ENCODE measurements at places on chromosomes 5 and 9. TPM values are rescaled to one million over a fixed set of nuclear protein-coding genes. Genes with fewer than 3 reads are reported as not detected.

The SH3PXD2B gene
- total RNA-seq, result 17.8 TPM

The ZNF169 gene
- total RNA-seq, result 1.6 TPM

The OR1Q1 gene
- total RNA-seq, result not detected

The FGF10 gene
- not detected for total RNA-seq

The CNTNAP3B gene
- total RNA-seq, result 15.9 TPM

The FGD3 gene
- 0.09 TPM for total RNA-seq

The AQP7 gene
- total RNA-seq, result 0.35 TPM

The LTC4S gene
- total RNA-seq, result not detected

The CDHR2 gene
- total RNA-seq, result 0.02 TPM

Measured in A549 treated with RU486 at 1 μM for 4 hours (cell line).